Smooth muscle cell of the umbilical artery (primary cell): ENCODE measurements at places on chromosomes 5 and 9. TPM values are rescaled to one million over a fixed set of nuclear protein-coding genes. Genes with fewer than 3 reads are reported as not detected.

Gene ISL1
- 0.30 and 1.4 TPM in 2 replicates for total RNA-seq

Gene FABP6
- 0.55 TPM in 1 of 2 replicates, not detected in the other for total RNA-seq

Gene LHX3
- not detected in 2 replicates for total RNA-seq

Gene SNCB
- total RNA-seq, result 0.18 TPM in 1 of 2 replicates, not detected in the other

Gene GKAP1
- total RNA-seq, result 0.55 and 0.59 TPM in 2 replicates

Gene ELAVL2
- total RNA-seq, result under 0.01 TPM in 1 of 2 replicates, not detected in the other

Gene RFESD
- total RNA-seq, result 0.59 and 1.7 TPM in 2 replicates

Gene DDX4
- 0.05 TPM in 1 of 2 replicates, not detected in the other for total RNA-seq

Gene MCTP1
- 13.7 and 17.3 TPM in 2 replicates for total RNA-seq

Gene TOR1A
- total RNA-seq, result 52.2 and 54.9 TPM in 2 replicates

Gene FOXI1
- total RNA-seq, result not detected in 2 replicates

Gene CYSRT1
- 0.30 and 0.46 TPM in 2 replicates for total RNA-seq

Gene OR1Q1
- not detected in 2 replicates for total RNA-seq

Gene APC
- total RNA-seq, result 61.5 and 71.0 TPM in 2 replicates

Gene GPR21
- 0.89 and 0.97 TPM in 2 replicates for total RNA-seq
